ENCODE measurements at places on chromosomes 6 and 20.

DNA sequence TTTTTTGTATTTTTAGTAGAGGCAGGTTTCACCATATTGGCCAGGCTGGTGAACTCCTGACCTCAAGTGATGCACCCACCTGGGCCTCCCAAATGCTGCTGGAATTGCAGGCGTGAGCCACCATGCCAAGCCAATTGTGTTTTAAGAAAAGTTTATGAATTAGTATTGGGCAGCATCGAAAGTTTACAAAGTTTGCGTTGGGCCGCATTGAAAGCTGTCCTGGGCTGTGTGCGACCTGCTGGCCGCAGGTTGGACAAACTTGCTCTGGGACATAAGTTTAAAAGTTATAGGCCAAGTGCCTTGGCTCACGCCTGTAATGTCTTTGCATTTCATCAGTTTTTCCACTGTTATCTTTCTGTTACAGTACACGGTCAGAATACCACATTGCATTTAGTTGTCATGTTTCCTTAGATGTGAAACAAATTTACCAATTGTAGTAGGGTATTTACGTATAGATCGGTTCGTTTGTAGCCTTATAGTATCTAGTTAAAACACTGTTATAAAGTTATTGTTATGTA, 39.5 kb downstream of the ASXL1 start:
- no peak for DNase-seq

- no peak for DNase-seq
Observed at GRCh38 chr20:31695849-31696804, 26.5 kb downstream of the BCL2L1 start.

- DNase-seq: no peak
Observed at GRCh38 chr6:148811459-148811858, 64.6 kb downstream of the UST start.

DNA sequence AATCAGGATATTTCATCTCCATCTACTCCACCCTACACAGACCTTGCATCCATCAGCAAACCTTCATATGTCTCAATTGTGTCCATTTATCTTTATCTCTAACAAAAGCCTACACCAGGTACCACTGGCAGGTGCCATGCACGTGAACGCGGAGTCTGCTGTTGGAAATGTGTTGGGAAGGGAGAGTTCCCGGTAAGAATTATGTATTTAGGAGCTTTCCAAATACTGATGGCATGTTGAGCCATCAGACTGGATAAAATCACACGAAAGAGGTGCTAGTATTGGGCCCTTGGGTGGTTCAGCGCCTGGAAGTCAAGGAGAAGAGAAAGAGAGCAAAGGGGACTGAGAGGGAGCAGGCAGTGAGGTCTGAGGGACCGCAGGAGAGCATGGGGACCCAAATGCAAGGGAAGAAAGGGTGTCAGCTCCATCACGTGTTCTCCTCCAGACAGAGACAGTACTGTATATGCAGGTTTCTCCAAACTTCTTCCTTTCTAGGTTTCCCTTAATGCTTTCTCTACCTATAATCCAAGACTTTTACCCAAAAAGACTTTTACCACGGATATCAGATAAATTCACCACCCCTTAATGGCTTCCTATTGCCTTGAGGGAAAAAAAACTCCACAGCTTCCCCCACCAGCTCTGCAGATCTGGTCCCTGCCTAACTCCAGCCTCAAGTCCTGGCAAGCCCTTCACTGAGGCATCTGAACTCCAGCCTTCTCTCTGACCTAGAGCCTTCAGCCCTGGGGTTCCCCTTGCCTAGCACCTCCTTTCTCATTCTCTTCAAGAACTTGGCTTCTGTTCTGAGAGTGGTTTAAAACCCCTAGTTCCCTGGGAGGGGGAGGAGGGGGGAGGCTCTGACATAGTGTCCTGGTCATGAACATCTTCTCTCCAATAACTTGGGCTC, 4.8 kb upstream of the ZNF217 start:
- no peak for DNase-seq

- DNase-seq: no peak
Observed at GRCh38 chr20:41116282-41116956, 20.9 kb upstream of the PLCG1 start.

- DNase-seq: no peak
Observed at GRCh38 chr6:24489881-24490280, 503 bp upstream of the GPLD1 start.

DNA sequence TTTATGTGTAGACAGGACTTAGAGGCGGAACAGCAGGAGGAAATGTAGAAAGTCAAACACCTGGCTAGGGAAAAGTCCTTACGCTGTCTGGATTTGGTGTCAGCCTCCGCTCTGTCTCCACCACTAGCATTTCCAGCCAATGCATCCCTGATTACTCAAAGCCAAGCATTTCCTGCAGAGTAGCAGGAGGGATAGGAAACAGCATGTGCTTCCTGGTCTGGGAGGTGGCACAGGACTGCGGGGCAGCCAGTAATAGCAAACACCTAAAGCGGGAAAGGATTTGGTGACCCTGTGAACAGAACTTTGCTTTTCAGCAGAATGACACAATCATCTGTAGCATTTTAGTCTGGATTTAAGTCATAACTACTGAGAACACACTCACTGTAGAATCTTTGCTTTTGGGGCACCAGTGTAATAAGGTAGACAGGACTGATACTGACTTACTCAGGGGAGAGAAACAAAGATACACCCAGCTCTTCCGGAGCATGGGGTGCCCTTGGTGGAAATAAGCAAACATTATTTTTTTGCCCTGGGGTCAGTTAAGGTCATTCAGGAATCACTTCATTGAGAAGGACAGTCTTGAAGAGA, 133.3 kb upstream of the AHI1 start:
- DNase-seq: no peak

DNA sequence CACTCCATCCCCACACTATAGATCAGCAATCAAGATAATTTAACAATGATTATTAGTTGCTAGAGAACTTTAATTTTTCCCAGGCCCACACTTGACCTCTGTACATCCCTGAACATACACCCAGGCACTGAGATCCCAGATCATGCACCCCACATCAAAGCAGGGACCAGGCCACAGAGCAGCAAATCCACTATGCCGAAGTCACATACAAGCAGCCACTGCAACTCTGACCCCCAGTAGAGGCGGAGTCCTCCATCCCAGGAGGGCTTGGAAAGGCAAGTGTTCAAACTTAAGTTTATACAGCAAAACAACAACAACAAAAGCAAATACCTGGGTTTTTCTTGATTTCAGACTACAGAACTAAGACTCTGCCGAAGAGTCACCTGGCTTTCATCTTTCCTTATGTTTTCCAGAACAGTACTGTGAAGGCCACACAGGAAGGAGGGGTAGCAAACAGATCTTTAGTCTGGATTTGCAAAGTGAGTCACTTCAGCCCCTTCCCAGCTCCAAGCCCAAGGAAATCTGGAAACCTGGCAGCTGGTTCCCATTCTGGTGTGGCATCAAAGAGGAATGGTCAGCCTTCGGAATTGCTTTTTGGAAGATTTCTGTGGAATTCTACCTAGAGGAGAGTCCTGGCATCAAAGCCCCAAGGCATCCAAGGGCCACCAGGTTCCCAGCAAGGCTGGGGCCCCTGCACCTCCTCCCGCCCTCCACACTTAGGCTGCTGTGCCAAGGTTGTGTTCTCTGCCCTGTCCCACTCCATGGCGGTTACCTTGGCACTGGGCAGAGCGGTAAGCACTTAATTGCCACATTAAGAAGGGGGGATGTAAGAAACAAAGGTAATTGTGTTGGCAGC, 7.3 kb downstream of the JAG1 start:
- DNase-seq: no peak

GRCh38 chr6:136764517-136764993, 27.7 kb downstream of the MAP3K5 start:
- no peak for DNase-seq

DNA sequence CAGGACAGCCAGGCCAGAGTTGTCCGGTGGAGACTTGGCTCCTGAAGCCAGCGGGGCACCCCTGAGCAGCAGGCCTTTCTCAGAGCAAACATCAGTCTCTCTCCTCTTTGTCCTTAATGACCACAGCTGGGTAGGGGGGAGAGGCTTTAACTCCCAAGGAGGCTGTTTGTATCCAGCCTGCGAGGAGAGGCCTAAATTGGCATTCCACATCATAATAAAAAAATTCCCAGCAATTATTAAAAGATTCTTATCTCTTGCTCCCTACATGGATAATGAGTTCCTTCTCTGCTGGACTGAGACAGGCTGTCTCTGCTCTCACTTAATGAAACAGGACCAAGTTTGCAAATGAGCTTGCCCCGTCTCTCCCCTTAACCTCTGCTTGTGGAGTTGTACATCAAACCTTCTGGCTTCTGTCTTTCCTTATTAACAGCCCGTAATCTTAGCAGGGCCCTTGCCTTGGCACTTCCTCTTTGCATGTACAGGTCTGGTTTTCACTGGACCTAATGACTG, 838.2 kb downstream of the MAFB start:
- DNase-seq: no peak

- DNase-seq: no peak
Observed at GRCh38 chr6:68640491-68640835, 5.4 kb downstream of the ADGRB3 start.

GRCh38 chr6:165222315-165223025, 86.9 kb downstream of the C6orf118 start:
- DNase-seq: no peak

GRCh38 chr6:46276576-46277142, 105.9 kb upstream of the ENPP5 start:
- DNase-seq: no peak

- no peak for DNase-seq
Observed at GRCh38 chr20:10469056-10469455, 34.0 kb downstream of the SLX4IP start.

DNA sequence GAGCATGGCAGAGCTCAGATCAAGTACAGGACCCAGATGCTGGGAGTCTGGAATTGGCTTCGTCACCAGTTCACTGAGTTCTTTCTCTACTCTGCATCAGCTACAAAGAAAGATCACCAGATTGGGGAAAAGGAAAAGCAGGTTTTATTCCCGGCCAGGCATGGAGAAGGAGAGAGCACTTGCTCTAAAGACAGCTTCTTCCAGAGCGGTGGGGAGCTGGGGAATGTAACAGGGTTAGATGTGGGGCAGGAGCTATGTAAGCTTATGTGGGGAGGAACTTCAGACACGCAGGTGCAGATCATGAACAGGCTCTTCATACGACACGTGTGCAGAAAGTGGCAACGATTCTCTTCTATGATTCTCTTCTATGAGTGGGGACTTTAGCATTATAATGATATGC, 4.9 kb upstream of the ACSS1 start:
- DNase-seq: no peak

DNA sequence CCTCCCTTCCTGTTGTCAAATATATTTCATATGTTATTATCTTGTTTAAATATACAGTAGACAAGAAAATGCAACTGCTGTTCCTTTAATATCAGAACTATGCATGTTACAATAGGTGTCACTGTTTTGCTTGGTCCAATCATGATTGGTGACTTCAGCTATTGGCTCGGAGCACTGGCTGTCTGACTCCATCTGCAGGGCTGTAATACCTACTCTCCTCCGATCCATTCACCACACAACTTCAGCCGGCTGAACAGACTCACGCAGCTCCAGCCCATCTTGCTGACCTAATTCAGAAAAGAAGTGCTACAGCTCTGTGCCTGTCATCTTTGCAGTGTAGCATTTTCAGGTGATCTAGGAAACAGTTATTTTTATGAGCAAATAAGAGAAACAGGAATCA, at the start of gene BTBD3:
BTBD3 (plus strand) TSS at position 231 of the 400 bp plus-strand sequence. CDS start 383 bp downstream, outside the sequence.
- no peak for DNase-seq

GRCh38 chr6:116535109-116535508, 10.4 kb downstream of the TRAPPC3L start:
- DNase-seq: no peak

DNA sequence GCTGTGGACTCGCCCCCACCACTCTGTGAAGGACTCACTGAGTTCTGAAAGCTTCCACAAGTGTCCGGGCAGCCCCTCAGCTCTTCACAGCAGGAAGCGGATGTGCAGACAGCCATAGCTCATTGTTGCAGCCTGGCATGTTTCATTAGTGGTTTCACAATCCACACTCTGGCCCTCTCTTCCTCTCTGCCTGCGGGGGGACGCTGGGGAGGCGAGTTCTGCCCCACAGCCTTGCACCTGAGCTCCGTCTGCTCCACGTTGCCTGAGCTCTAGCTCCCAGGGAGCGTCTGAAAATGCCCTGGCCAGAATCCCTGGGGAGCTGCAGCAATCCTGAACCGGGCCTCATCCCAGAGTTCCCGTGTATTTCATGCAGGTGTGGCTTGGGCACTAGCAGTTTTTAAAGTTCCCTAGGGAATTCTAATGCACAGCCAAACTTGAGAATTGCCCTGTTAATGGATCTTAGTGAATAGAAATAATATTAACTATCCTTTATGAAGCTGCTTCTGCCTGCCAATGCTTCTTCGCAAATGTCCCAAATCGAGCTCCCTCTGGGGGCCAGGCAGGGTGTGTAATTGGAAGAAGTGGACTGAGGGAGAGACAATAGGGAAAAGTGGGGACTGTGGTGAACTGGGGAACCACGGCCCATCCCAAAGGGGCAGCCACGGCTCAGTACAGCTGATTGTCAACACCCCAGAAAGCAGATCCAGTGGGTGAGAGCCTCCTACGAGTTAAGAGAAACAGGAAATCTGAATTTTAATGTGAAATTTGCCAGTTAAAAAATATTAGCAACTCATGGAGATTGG, 51.5 kb downstream of the CTCFL start:
- no peak for DNase-seq

GRCh38 chr6:170407200-170407599, 100.6 kb downstream of the FAM120B start:
- DNase-seq: no peak

GRCh38 chr6:166307082-166308032, 835 bp downstream of the PRR18 start:
- DNase-seq: peak; percentile 11

DNA sequence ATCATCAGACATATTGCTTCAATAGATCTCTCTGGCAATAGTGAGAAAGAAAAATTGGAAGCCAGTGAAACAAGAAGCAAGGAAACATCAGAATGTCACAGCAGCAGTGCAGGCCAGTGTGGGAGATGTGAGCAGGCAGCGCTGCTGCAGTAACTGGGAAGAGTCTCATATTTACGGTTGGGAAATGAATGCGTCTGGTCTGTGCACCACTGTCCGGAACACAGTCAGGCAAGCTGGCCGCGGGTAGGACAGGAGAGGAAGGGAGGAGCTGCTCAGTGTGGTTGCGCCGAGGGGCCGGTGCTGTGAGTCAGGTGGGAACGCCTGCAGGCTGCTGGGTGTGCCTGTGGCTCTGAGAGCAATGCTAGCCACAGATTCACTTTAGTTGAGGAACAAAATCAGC, 6.4 kb upstream of the PSMG4 start:
- no peak for DNase-seq

DNA sequence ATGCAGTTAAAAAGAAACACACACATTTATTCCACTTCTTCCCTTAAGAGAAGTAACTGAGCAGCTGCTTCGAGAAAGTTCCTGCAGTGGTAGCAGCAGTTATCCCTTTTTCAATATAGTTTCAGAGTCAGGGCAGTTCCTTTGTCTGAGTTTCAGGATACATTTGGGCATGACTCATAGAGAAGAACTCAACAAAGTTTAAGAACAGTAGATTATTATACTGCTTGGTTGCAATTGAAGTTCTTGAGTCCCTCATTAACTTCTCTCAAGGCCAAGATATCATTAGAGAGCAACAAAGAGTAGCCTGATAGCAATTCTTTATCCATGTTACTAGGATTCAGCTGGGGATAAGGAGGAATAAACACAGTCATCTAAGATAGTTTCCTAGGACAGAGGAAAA, 54.4 kb downstream of the TPD52L1 start:
- no peak for DNase-seq

GRCh38 chr20:23077277-23077676, 8.8 kb downstream of the CD93 start:
- DNase-seq: no peak

- DNase-seq: no peak
Observed at GRCh38 chr6:19210849-19211590, 626.1 kb upstream of the ID4 start.

GRCh38 chr6:107712237-107712664, 111.9 kb downstream of the SCML4 start:
- no peak for DNase-seq

All from stimulated activated CD4-positive, alpha-beta T cell treated with anti-CD3 and anti-CD28 coated beads, Interleukin-1b, Interleukin-23, amount 100 ng/mL, for 4 hours (primary cell).